H9 (cell line): ENCODE measurements at places on chromosomes 5 and 9. TPM values are rescaled to one million over a fixed set of nuclear protein-coding genes. Genes with fewer than 3 reads are reported as not detected.
A peak's percentile ranks its signal among the peaks of the same experiment; 100 is the strongest.

GRCh38 chr5:17079562-17079961, 137.9 kb upstream of the BASP1 start:
- no peak for DNase-seq

- DNase-seq, result no peak
Observed at GRCh38 chr5:123490974-123491373, 21.0 kb upstream of the CSNK1G3 start.

GRCh38 chr5:34923694-34924461, 5.5 kb upstream of the DNAJC21 start:
- DNase-seq, result no peak

GRCh38 chr5:37435261-37435660, 56.1 kb downstream of the WDR70 start:
- no peak for DNase-seq

DNA sequence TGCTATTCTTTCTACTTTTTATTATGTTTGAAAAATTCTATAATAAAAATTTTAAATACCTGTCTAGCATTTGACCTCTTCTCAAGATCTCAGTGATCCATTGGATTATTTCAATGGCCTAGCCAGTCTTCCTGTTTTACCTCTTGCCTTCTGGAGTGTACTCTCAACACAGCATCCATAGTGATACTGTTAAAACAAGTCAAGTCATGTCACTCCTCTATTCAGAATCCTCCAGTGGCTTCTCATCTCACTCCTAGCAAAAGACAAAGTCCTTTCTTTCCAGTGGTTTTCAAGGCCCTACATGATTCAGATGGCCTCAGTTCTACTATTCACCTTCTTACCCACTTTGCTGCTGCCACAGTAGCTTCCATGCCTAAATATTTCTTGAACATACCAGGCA, 1.8 kb downstream of the MARVELD2 start:
- DNase-seq, result no peak

GRCh38 chr9:68794898-68795297, 89.9 kb downstream of the PIP5K1B start:
- no peak for DNase-seq

DNA sequence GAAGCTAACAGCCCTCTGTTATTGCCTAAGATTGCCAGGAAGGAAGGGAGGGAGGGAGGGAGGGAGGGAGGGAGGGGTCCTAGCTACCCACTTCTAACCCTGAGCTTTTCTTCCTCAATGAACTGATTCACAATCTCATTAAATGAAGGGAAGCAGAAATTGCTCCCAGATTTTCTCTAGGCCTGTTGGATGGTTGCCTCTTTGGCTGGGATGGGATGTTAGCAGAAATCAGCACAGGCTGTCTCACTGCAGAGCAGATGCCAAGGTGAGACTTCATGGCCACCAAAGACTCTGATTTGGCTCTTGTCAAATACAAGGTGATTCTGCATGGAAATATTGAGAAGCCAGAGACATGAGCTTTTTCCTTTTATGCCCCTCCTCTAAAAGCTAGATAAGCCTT, 578.6 kb downstream of the ACTL7B start:
- DNase-seq, result no peak

GRCh38 chr5:164627021-164627420, 1121.6 kb downstream of the MAT2B start:
- no peak for DNase-seq

- no peak for DNase-seq
Observed at GRCh38 chr5:41334221-41334620, 120.9 kb upstream of the C6 start.

GRCh38 chr9:4933177-4933576, 51.9 kb upstream of the JAK2 start:
- DNase-seq, result no peak

GRCh38 chr5:159905496-159905895, 10.8 kb upstream of the ADRA1B start:
- DNase-seq, result no peak

DNA sequence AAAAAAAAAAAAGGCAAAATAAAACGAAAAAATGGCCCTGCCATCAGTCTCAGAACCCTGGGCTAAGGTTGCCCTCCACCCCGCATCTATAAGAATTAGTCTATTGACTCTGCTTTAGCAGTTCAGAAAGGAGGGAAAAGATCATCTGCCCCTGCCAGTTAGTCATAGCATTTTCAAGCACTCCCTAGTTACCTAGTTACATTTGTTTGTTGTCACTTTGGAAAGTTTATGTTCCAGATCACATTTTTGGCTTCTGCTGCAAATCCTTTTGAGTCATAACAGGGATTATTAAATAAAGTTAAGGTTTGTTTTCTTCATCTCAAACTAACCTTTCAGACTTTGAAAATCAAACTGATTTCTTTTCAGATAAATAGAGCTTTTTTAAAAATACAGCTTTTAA, 52.1 kb downstream of the AQP7 start:
- DNase-seq, result no peak

GRCh38 chr9:133090752-133091385, 29.1 kb downstream of the CEL start:
- no peak for DNase-seq

DNA sequence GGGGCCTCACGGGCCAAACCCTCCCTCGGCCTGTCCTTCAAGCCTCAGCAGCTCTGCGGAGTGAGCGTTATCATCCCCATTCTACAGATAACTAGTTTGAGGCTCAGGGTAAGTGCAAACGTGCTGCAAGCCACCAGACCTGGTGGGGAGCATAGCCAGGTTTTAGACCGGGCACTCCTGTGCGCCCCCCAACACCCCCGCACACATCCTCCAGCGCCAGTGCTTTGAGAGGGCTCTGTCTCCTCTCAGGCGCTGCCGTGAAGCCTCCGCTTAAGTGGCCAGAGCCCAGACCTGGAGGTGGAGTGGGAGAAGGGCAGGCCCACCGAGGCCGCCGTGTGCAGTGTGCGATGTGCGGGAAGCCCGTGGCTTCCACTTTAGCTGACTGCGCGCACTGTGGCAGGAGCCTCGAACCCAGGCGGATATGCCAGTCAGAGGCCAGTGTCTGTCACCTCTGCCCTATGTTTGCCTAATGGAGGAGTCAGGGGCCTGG, 1.6 kb upstream of the MGAT1 start:
- no peak for DNase-seq

DNA sequence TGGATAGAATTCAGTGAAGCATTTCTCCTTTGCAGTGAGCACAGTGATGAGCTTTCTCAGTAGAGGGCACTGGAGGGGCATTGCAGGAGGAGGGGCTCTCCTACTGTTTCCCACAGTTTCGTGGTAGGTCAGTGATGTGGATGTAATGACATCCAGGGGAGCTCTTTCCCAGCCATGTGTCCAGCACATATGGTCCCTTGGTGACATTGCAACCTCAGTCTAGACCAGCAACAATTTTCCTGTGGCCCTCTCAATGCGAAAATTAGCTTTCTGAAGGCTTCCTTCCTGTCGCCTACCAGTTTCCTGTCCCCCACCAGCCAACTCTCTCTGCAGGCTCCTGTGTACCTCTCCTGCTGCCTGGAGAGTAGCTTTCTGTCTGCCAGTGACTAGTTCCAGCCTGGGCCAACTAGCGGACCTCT, 6.9 kb upstream of the PDCL start:
- peak; percentile 40 for DNase-seq

DNA sequence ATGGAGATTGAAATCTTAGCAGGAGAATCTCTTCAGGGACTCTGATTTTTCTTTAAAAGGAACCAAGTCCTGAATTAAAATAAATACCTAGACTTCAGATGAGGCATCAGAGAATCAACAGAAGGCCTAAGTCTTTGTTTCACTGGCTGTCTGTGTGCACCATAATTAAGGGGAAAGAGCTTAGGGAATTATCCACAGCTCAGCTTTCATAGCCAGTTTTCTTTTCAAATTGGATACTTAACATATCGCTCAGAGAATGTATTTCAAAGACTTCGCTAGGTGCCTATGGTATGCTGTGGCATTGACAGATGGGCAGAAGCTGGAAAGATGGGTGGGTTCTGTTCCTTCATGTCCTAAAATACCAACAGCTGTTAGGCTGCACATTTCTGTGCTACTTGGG, 325.8 kb downstream of the TMEM38B start:
- no peak for DNase-seq

DNA sequence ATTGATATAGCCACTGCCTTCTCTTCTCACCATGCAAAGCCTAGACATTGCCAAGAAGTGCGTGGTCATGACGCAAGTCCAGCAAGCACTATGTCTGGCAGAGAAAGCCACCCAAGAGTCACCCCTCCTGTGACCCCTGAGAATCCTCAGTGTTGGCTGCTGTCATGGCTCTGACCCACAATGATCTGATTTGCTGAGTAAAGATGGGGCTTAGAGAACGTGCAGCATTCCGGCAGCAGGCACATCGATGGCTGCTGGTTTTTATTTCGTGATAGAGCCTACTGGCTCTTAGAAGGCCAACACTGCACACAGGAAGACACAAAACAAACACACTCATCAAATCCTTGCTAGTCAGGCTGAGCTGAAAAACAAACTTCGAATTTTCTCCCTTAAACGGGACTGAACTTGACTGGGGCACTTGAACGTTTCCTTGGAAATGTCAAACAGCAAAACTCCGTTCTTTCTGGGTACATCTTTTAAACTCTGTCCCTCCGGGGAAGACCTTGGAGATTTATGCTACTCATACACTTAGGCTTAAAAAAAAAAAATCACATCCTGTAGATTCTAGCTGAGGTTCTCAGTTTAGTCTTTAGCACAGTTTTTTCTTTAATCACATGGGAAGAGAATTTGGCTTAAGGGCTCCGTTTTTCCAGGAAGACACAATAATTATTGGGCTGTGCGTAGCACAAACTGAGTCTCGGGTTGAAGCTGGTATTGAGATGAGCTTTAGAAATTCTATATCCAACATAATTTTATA, 88.2 kb upstream of the BASP1 start:
- DNase-seq, result no peak

GRCh38 chr5:22278164-22278563, 575.0 kb downstream of the CDH12 start:
- DNase-seq, result no peak

DNA sequence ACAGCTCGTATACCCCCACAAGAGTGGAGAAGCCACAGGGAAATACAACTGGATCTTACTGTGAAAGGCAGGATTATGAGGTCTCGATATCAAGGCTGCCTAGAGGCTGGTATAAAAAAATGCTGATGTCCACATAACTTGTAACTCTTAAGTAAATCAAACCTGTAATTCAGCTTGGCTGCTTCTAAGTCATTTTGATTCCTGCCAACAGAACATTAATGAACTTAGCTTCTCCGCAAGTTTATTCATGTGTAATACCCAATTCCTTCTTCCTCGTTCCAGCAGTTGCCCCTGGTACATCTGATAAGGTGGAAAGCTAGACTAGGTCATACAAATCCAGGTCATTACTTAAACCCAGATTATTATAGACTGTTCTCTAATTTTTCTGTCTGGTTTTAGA, 16.4 kb upstream of the SMIM15 start:
- no peak for DNase-seq

- peak; percentile 77 for DNase-seq
Observed at GRCh38 chr5:50667653-50668595, 1.5 kb downstream of the PARP8 start.

DNA sequence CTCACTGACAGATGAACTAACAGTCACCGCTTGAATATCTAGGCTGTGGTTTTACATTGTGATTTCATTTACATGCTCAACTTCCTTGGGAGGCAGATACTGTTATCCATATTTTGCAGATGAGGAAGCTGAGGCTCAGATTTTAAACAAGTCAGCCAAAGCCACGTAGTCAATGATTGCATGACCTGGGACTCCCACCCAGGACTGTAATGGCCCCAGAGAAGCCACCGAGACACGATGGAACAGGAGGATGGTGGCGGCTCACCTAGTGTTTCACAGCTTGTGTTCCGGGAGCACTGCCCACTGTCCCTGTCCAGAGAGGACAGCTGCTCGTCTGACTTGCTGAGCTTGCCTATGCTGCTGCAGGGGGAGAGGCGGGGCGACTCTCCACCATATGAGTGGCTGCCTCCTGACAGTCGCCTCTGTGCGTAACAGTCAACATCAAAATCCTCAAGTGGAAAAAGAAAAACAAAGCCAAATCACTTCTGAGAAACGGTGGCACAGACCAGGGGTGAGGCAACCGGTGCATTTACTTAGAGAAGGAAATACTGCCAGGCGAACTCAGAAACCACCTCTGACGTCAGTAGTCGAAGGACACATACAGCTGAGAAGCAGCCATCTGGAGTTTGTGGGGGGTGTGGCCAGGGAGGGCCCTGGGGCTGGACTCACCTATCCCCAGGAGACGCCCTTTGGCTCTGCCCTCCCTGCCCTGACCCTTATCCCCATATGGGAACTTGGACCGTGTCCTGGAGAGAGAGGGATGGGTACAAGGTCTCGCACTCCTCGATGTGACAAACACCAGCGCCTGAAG, 82.5 kb downstream of the PRRT1B start:
- DNase-seq, result no peak

NME5 gene
- total RNA-seq, result 0.66 and 0.96 TPM in 2 replicates

SLC27A4 gene
- 17.0 and 17.2 TPM in 2 replicates for total RNA-seq

TMC1 gene
- total RNA-seq, result 2.4 and 2.5 TPM in 2 replicates

SHISAL2B gene
- 5.0 and 5.4 TPM in 2 replicates for total RNA-seq

FAM153A gene
- total RNA-seq, result 0.70 and 1.2 TPM in 2 replicates

SPINK13 gene
- total RNA-seq, result not detected in 2 replicates

NUTM2F gene
- 0.15 TPM in 1 of 2 replicates, not detected in the other for total RNA-seq

OR1J2 gene
- total RNA-seq, result not detected in 2 replicates

SERF1A gene
- 16.2 and 20.0 TPM in 2 replicates for total RNA-seq

GIN1 gene
- 6.6 and 7.7 TPM in 2 replicates for total RNA-seq

SLC6A7 gene
- total RNA-seq, result not detected in 2 replicates

GARNL3 gene
- 8.7 and 8.8 TPM in 2 replicates for total RNA-seq

HK3 gene
- not detected in 2 replicates for total RNA-seq

KIF20A gene
- total RNA-seq, result 65.2 and 67.1 TPM in 2 replicates
